ENCODE measurements at places on chromosomes 3 and 15.

DNA sequence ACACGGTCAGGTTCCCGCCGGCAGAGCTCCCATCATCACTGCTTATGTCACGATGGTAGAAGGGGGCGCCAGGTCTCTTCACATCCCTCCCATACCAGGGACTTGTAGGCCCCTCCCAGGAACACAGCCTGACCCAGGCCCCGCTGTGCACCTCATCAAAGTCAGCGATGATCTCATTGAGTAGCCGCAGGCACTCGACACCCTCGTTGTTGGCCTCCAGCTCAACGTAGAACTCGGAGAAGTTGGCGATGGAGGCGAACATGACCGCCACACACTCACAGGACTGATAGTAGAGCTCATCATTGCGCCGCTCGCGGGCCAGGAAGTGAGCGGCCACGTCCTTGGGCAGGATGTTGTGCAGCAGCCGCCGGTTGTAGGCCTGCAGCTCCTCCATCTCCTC, 89.2 kb downstream of the SEC22A start:
- no peak for DNase-seq

DNA sequence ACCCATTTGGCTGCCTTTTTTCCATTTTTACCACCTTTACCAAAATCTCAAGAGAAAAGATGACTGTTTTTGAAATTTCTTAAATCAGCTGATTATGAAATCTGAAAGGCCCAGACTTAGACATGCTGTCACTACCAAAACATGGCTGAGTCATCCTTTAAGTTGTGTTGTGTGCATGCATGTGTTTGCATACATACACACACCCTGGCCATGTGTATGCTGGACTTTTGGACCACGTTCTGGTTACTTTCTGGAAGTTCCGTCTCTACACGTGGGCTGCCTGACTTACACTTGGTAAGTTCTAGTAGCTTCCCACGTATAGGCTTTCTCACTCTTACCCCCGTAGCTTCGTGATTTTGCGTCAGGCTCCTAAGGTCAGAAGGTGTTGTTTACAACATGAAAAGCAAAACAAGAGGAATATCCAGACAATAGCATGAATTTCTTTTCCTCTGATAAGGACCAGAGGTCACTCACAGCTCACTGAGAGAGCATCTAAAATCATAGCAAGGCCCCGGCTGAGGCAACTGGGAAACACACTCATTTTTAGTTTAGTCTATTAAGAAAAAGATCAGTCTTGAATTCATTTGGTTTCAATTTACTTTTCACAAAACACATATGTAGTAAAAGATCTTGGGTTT, 62.4 kb downstream of the COL8A1 start:
- no peak for DNase-seq

DNA sequence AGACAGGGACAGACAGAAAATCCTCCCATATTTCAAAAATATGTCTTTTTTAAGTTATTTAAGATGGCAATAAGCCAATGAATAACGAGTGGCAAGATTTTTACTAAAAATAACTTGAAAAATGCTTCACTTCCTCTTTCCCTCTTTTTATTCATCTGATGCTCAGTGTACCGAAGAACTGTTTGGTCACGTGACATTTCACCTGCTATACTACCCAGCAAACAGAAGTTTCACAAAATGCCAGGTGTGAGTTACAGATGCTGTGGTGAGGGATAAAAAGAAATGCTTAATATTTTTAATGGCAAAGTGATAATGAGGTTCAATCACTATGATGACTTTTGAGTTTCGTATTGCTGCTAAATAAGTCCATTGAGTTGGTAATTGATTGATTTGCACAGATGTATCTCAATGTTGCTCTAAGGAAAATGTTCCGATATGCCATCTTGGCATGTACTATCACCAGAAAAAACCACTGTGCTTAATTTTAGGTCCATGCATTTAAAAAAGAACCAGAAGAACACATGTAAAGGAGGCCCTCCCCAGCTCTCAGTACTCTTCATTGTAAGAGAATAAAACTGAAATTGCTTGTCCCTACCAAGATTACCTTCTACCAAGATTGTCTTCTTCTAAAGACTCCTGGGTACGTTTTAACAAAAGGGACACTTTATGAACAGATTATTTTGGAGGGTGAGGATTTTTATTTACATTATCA, 26.0 kb upstream of the SEC62 start:
- no peak for DNase-seq

DNA sequence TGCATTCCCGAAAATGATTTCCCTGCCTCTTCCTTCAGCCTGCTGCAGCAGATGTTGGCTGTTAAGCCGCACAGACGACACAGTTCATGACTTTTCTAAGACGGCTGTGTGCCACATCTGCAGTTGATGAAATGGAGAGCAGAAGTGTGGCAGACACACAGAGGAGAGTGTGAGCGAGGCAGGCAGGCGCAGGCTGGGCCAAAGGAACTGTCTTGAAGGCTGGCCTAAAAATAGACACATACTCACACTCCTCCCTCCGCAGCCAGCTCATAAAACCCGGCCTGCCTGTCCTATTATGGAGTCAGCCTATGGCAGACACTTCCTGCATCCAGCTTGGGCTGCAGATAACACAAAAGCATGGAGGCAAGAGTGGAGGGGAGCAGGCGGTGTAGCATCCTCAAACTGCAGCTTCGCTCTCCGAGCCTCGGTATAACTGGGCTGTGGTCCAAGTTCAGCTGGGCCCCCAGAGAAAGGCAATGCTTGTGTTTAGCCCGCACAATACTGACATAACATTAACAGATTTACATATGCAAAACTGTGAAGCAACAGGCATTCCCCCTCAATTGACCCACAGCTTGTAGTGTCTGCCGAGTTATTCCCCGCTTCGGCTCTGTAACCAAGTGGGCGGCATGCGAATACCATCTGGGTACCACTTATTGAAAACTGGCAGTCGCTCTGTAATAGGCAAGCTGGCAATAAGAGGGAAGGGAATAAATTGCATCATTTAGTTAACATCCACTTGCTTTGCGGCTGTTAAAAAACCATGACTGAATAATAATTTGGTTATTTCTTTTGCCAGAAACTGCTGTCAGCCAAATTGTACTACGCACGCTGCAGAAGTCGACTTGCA, 40.8 kb downstream of the FOXP1 start:
- no peak for DNase-seq

GRCh38 chr3:165056510-165056909, 21.8 kb downstream of the SI start:
- no peak for DNase-seq

DNA sequence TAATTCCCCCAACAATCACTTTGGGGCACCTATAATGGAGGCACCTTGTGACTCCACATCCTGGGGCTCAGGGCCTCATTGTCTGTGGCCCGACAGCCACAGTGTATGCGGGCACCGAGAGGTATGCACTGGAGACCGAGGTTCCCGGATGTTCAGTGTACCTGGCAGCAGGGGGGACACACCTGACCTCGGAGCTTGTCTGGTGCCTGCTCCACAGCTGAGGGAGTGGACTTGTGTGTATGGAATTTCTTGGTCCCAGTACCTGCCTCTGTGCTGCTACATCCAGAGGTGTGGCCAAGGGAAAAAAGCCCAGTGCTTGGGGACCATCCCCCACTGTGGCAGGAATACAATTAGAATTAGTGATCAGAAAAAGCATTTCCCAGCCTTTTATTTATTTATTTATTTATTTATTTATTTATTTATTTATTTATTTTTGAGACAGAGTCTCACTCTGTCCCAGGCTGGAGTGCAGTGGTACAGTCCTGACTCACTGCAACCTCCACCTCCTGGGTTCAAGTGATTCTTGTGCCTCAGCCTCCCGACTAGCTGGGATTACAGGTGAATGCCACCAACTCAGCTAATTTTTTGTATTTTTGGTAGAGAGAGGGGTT, 8.8 kb upstream of the AEN start:
- DNase-seq, result no peak

- no peak for DNase-seq
Observed at GRCh38 chr3:157384031-157384430, 52.6 kb upstream of the PTX3 start.

DNA sequence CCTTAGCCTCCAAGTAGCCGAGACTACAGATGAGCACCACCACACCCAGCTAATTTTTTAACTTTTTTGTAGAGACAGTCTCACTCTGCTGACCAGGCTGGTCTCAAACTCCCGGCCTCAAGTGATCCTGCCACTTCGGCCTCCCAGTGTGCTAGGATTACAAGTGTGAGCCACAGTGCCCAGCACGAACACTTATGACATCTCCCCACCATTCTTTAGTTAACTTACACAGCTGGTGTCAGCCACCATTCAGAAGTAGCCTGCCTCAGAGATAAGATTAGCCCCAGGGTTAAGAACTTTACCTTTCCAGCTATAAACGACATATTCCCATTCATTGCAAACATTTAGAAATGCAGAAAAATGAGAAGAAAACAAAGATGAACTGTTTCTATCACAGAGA, 58.2 kb downstream of the TRPM7 start:
- no peak for DNase-seq

DNA sequence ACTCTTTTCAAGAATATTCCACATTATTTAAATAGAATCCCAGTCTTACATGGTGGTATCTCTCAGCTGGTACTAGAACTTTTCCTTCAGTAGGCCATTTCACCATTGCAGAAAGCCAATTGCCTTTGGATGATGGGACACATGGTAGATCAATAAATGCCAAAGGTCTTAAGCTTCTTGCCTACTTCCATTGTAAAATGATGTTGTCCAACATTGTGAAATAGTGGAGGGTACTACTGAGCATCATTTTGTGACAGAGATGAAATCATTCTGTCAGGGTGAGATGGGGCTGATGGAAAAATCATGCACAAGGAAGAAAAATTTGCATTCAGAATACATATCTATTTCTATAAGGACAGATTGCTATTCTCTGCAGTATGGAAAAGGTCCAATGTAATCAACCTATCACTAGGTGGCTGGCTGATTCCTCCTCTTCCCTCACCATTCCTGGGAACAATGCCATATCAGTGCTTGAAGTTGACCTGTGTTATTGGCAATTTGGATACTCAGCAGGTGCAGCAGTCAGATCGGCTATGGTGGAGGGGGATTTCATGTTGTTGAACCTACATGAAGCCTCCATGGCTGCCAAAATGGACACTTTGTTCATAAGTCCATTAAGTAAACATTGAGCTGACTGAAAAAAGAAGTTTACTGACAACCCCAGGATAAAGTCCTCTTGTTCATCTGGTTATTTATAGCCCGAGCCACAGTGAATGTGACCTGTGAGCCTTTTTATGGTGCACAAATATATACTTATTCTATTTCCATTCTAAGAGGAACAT, 596.9 kb upstream of the ARPP21 start:
- peak; percentile 95 for DNase-seq

GRCh38 chr15:37078566-37078965, 21.8 kb downstream of the MEIS2 start:
- DNase-seq, result no peak

DNA sequence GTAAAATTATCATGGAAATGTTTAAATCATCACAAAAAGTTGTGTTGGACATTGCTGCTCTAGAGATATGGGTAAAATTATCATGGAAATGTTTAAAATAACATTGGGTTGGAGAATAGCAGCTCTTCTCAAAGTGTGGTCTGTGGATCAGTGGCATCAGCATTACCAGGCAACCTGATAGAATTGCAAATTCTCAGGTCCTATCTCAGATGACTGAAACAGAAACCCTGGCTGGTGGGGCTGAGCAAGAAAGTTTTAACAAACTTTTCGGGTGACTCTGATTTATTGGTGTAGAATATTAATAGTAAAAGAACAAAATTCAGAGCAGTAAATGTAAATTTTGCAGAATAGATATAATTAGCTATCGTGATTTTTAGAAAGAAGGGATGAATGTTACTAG, 28.9 kb downstream of the NXPE3 start:
- DNase-seq, result no peak

DNA sequence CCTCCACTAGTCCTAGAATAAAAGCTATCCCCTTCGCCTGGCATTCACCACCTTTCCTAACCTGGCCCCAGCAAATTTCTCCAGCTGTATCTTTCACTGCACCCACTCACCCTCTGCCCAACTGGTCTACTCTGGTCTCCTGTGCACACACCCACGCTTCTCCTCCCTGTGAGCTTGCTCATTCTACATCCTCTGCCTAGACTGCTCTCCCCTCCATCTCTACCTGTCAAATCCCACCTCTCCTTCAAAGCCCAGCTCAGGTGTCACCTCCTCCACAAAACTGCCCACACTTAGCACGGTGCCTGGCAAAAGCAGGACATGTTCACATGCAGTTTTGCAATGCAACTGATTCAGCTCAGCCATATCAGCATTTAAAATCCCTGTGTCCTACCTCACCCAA, 45.8 kb upstream of the NTRK3 start:
- no peak for DNase-seq

- DNase-seq, result no peak
Observed at GRCh38 chr3:61829722-61830350, 268.5 kb downstream of the PTPRG start.

DNA sequence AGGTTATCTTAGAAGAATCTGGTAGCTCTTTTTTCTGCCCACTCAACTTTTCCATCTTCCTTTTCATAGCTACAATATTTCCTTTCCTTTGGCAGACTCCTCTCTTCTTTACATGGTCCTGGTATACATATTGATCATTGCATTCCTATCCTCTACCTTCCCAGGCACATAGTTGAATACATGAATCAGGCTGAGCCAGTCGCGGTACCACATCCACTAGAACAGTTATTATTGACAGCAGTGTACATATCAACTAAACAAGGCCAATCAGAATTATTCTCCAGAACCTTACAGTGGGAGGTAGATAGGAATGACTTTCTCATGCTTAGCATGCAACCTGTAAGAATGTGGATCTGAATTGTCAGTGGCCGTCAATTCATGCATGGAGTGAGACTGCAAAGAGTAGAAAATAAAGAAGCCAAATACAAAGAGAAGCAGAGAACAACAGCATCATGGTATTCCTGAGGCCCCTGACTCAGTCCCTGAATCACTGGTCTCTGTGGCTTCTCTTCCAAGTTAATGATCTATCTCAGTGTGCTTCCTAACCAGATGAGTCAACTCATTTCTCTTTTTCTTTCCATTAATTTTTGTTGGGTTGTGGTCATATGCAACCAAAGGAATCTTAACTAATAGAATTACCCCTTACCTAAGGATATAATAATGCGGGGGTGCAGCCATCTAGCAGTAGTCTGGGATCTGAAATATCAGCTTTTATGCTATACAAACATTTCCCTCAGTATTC, 60.9 kb upstream of the DCBLD2 start:
- no peak for DNase-seq

DNA sequence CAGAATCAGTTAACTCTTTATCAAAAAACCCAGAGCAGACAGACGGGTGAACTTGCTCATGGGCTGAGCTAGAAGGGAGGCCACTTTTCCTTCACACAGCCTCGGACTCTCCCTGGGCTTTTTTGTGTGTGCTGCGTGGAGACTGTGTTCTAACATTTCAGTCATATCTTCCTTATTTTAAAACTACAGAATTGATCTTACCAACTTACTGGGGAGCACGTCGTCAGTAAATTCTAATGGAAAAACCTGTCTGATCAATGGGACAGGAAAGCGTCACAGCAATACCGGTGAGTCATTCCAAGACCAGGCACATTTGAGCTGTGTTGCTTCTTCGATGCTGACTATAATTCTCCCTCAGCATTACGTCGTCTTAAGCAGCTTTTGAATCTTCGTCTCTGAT, 145.1 kb downstream of the LPP start:
- DNase-seq, result no peak
